Activated CD4-positive, alpha-beta T cell treated with anti-CD3 and anti-CD28 coated beads, Interleukin-2, amount 10 ng/mL, durations not matched to agents 7 days and 5 days (primary cell): ENCODE measurements at places on chromosomes 11 and 22. TPM values are rescaled to one million over a fixed set of nuclear protein-coding genes. Genes with fewer than 3 reads are reported as not detected.

The ROBO4 gene
- total RNA-seq, result not detected

The PARVA gene
- not detected for total RNA-seq

The LBHD1 gene
- total RNA-seq, result 19.5 TPM

The APOA1 gene
- 0.23 TPM for total RNA-seq

The CD6 gene
- 368 TPM for total RNA-seq

The PATE4 gene
- not detected for total RNA-seq

The RIMBP3C gene
- total RNA-seq, result 0.92 TPM

The PPFIBP2 gene
- total RNA-seq, result 33.1 TPM

The NOX4 gene
- not detected for total RNA-seq
